GM12865 (cell line): ENCODE measurements at places on chromosomes 11 and 22.

- DNase-seq = no peak
These were observed 371 bp downstream of the SMCO4 start for GRCh38 chr11:93542811-93543229.

GRCh38 chr11:65274735-65275682, 13.2 kb downstream of the POLA2 start:
- peak; percentile 53 for DNase-seq

DNA sequence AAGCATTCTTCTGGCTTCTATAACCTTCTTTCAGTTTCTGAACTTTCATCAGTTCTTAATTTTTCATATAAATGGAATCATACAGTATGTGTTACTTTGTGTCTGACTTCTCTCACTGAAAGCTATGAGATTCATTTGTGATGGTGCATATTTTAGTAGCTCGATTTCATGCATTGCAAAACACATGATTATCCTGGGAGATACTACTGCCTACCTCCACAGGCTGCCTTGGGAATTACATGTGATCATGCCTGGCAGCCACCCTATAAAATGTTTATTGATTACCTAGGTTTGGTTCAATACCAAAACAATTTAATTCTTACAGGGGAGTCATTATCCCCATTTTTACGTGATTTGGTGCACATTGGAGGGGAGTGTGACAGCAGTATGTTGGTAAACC, 34.1 kb upstream of the PAK1 start:
- DNase-seq = no peak

- DNase-seq = no peak
These were observed 3.7 kb upstream of the RANGAP1 start for GRCh38 chr22:41289671-41290070.

- DNase-seq = no peak
These were observed 24.8 kb downstream of the YPEL4 start for GRCh38 chr11:57624864-57625263.

GRCh38 chr11:117084992-117085391, 13.2 kb downstream of the SIK3 start:
- no peak for DNase-seq

DNA sequence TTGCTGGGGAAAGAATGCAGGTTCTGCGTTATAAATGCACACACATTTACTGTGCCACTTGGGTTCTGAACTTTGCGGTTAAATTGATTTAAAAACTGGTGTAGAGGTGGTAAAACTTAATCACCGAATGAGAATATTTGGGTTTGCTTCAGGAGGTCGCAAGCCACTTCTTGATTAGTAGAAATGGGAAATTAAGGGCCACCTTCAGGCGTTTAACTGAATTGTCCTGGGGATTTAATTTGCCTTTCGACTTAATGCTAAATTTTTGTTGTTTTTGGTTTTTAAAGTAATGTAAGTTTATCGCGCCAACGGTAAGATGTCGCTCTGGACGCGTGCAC, 459 bp upstream of the NCR3LG1 start:
- DNase-seq = no peak

GRCh38 chr22:23781065-23781464, 5.7 kb upstream of the SMARCB1 start:
- DNase-seq = no peak

DNA sequence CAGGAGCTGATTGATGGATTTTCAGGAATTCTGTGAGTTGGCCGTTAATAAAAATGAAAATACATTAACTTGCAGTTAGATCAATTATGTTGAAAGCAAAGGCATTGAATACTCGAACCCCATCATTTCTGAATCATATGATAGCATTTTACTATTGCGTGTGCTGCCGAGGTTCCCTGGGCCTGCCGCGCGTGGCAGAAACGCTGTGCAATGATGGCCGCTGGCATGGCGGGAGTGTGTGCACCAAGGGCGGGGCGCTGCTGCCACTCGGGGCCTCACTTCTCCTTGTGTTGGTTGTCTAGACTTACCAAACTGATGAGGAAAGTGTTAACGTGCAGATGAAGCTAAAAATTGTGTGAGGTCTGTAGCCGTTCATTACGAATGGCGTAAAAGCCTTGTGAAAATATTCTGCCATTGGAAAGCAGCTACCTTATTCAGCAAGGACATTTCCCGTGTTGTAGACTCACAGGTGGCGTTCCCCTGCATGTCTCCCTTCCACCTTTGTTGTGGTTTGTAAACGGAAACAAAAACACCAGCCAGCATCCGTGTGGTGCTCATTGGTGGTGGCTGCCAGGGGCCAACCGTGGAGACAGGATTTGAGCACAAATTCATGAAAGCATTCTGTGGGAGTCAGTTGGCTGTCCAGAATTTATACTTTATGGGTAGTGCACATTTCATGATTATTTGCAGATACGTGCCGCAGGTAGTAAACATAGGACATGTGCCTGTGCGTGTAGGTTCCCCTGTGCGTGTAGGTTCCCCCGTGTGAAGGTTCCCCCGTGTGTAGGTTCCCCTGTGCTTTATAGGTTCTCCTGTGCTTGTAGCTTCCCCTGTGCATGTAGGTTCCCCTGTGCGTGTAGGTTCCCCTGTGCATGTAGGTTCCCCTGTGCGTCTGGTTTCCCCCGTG, 5.9 kb upstream of the GRAMD4 start:
- DNase-seq = peak; percentile 82

- DNase-seq = peak; percentile 43
These were observed 2.1 kb downstream of the WEE1 start for GRCh38 chr11:9575260-9576240.

DNA sequence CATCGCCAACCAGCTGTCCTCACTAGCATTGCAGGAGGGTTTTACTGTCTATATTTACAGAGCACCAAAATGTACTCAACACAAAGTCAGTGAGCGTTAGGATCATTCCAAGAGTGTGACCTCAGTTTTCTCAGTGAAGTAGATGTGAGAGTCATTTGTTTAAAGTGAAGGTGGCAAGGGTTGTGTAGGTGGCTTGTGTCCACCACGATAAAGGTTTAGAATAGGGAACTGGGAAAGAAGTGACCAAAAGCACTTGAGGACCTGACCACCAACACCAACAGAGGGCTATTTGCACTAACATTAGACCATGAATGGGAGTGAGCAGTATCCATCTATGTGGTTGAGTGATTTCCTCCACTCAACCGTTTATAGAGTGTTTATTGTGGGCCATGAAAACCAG, 152.5 kb upstream of the POU2AF2 start:
- DNase-seq = peak; percentile 19

- DNase-seq = no peak
These were observed 30.7 kb upstream of the MUC5AC start for GRCh38 chr11:1126935-1127663.

- no peak for DNase-seq
These were observed 1177.2 kb downstream of the BRD1 start for GRCh38 chr22:48650323-48651035.

- no peak for DNase-seq
These were observed 59.2 kb upstream of the CLPB start for GRCh38 chr11:72493426-72494108.

DNA sequence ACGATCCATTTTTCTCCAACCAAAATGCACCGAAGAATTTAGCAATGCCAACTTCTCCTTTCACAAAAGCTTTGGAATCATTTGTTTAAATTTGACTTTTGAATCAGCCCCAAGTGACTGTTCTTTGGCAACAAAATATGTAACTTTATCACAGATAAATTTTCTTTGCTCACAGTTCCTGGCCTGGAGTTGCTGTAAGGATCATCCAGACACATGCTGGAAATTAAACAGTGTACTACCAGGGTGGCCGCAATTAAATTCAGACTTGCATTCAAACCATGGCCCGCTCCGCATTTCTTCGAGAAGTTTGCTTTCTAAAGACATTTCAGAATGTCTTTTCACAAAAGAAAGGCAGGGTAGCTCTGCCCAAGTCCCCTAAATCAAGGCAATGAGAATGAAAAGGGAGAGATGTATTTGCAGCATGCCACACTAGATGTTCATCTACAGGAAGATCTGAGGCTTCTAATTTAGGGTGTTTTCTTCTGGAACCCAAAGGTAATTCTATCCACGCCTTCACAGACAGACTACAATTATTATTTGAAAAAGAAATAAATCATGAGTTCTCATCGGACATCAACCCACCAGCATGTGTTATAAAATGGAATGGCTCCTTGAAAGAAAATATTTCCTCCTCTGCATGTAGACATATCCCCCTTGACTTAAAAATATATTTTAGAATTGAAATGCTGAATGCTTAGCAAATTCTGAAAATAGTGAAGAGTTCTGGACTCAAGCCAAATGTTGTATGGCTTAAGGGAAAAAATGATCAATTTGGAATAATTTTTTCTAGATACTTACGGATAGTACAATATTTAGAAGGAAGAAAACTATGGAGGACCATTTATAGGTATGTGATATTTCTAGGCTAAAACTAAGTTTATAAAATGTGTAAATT, 189.7 kb upstream of the BLID start:
- no peak for DNase-seq
